ENCODE measurements at places on chromosomes 1 and 21.

- no peak for DNase-seq
These were observed 32.9 kb downstream of the FAM78B start for GRCh38 chr1:166133857-166134256.

DNA sequence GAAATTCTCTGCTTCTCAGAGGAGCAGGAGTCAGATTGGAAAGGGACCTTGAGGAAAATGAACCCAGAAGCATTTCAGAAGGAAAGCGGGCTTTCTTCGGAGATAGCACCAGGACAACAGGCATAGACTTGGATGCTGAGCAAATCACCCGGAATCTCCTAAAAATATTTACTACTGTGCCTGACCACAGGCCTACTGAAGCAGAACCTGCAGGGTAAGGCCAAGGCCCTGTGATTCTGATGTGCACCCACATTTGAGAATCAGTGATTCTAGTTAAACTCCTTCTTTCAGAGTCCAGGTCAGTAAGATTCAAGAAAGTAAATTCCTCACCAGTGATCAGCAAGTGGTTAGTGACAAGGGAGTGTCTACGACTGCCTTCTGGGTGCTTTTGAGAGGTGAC is 307.3 kb upstream of the DUSP10 start:
- no peak for DNase-seq

DNA sequence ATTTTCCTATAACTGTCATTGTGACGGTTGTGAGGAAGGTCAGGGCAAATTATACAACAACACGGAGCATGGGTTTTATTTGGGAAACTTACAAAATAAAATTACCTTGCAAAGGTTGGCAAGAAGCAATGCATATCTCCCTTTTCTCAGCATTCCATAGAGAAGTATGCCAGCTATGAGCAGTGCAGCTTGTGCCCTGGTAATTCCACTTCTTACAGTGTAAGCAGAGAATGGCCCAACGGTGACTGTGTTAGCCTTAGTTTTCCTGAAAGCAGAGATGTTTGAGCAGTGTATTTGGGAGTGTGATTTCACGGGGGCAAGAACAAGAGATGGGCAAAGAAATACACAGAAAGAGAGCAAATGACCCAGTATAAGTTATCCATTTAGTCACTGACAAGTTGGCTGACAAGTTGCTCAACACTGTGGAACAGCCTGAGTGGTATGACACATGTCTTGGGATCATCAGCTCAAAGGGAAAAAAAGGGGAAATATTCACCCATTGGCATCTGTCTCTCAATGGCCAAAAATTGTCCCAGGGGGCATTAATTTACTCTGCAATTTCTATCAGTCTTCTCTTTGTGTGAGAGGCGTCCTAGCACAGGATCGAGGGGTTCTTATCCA is 210.9 kb upstream of the NRIP1 start:
- DNase-seq, result no peak

- no peak for DNase-seq
These were observed 1.6 kb downstream of the ADAM15 start for GRCh38 chr1:155052439-155053395.

DNA sequence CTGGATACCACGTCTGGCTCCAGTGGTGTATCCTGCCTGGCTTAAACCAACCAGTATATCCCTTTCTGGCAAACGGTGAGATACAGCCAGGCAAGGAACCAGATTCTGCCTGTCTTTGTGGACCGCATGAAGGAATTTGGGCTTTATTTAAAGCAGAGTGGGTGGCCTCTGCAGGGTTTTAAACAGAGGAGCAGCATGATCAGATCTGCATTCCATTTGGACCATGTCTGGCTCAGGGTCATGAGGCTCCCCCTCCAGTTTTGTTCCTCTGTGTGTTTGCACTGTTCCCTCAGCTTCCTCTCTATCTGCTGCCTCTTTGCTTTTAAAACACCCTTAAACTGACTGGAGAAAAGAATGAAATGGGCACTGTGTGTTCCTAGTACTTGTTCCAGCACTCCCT is 195.0 kb downstream of the GIPC2 start:
- no peak for DNase-seq

- DNase-seq, result no peak
These were observed 46.2 kb upstream of the IVNS1ABP start for GRCh38 chr1:185363205-185363604.

DNA sequence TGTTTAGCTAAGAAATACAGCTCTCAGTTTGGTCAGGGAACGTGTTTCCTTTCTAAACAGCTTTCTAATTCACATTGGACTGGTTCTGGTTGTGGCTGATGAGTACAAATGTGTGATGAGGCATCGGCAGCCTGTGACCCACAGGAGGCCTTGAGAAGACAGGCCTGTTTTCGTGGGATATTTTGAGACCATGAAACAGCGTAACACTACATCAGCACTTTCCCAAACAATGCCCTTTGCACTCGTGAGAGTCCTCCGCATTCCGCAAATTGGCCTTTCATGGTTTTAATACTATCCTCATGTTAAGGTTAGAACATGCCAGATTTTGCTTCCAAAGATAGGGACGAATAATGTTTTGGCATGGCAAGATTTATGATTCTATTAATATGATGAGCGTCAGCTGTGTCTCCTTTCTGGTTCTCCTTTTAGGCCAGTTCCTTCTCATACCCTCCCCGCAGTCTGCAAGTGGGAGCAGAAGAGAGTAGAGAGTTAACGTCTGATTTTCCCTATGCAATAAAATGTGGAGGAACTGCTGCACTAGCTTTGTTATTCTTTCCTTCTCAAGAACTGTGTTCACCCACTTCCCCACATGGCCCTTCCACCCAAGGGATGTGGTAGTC is 84.3 kb upstream of the L1TD1 start:
- no peak for DNase-seq

DNA sequence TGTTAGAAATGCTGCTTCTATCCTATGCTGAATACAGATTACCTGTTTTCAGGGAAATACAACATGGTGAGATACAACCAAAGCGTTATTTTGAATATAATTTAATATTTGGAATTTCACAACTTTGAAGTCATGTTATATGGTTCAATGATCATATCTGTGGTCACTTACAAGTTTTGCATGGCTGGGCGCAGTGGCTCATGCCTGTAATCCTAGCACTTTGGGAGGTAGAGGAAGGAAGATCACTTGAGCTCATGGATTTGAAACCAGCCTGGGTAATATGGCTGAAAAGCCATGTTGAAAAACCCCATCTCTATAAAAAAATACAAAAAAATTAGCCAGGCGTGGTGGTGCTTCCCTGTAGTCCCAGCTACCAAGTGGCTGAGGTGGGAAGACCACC is 57.9 kb downstream of the DOP1B start:
- no peak for DNase-seq

- DNase-seq, result no peak
These were observed 279.5 kb downstream of the KIF26B start for GRCh38 chr1:245434280-245434679.

DNA sequence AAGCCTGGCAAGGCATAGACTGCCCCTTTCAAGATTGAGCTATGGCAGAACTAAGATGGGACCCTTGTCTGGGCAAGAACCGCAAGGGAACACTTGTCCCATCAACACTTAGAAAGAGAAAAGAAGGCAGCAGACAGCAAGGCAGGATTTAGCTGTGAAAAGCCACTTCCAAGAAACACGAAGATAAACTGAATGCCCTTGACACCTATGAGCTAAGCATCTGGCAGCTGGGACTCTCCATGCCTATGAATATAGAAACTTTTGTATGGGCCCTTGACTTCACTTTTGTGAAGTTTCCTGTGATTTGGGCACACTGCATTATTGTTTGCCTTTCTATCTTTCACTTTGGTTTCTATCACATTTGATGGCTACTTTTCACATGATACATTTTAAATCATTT is 24.9 kb upstream of the CACNA1E start:
- no peak for DNase-seq
